ENCODE measurements at places on chromosomes 12 and 14. TPM values are rescaled to one million over a fixed set of nuclear protein-coding genes. Genes with fewer than 3 reads are reported as not detected.

- DNase-seq: no peak
These were observed 599.8 kb upstream of the TMEM132C start for GRCh38 chr12:127667131-127667685.

The SLC2A14 gene
- total RNA-seq: not detected

- no peak for DNase-seq
These were observed 191.6 kb downstream of the CRADD start for GRCh38 chr12:93868771-93869170.

The KRT72 gene
- 0.17 TPM for total RNA-seq

GRCh38 chr12:95003921-95004272 lies 400 bp upstream of the NDUFA12 start:
- DNase-seq: no peak

GRCh38 chr12:95143621-95144205 lies 70.3 kb upstream of the NR2C1 start:
- peak; percentile 96 for DNase-seq

The VRTN gene
- total RNA-seq: not detected

DNA sequence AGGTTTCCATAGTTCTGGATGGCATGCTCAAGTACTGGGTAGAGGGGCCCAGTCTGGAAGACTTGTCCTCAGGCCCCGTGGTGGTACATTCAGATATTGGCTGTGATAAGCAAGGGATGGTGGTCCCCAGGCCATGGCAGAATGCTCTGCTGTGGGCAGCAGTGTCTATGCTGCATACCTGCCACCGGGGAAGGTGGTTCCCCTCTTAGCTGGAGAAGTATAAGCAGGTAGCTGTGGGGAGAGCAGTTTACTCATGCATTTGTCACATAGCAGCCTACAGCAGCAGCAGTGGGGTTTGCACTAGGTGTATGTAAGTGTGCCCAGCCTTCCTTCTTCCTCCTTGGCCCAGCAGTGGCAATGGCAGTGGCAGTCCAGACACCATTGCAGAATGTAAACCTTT lies 69.3 kb upstream of the ADAMTS20 start:
- DNase-seq: no peak

The PRPF39 gene
- total RNA-seq: 79.7 TPM

GRCh38 chr14:68286667-68287066 lies 467.1 kb downstream of the RAD51B start:
- DNase-seq: no peak

DNA sequence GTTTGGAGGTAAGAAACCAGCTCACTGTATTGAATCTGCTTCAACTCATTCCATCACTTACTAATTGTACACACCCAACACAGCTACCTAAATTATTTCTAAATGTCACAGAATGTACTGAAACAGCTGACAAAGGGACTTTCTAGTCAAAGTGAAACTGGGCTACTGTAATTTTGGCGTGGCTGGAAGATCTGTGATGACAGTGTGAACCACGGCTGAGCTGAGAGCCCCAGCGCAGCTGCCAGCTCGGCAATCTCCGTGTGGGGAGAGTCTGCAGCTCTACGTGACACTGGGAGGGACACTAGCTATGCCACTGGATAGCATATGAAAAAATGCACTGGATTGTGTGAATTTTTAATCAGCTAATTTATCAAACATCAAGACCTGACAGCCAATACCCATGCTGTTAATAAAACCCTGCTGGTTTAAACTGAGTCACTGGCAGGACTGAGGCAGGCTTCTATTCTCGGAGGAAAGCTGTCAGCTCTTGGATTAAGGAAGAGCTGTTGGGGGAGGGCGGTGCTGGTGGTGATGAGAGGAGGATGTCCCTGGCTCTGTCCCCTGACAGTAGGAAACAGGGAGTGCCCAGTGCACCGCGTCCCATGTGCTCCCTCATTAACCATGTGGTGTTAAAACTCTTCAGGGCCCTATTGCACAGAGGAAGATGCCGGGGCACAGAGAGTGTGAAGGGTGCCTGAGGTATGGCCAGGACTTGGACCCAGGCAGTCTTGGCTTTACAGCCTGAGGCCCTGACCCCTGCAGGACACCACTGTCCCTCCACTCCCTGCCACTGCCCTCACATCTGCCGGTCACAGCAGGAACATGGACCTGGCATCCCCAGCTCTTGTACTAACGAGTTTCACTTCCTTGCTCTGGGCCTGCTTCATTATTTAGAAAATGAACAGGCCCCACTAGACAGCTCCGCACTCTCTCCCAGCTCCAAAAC lies 13.3 kb downstream of the SLC15A4 start:
- DNase-seq: no peak

The HNF1A gene
- 0.46 TPM for total RNA-seq

- DNase-seq: no peak
These were observed 34.9 kb downstream of the PDE3A start for GRCh38 chr12:20403230-20403629.

The PPFIA2 gene
- 1.5 TPM for total RNA-seq

DNA sequence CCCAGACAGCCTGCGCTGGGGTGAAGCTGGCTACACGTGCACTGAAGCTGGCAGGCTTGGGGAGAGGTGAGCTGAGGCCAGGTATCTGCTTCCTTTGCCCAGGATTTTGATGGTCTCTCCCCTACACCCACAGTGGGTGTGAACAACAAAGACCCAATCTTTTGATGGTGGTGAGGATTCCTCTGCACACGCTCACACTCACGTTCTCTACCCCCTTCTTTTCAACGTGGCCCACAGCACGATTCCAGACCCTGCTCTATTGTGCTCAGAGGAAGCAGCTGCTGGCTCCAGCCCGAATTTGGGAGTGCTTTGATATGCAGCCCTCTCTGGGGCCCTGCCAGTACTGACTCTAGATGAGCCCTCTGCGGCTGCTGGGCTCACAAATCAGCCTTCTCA lies 4.9 kb downstream of the CD9 start:
- DNase-seq: peak; percentile 83

The LRRIQ1 gene
- 33.2 TPM for total RNA-seq

- DNase-seq: no peak
These were observed 74.6 kb downstream of the MED13L start for GRCh38 chr12:116202940-116203339.

GRCh38 chr12:124188561-124189405 lies 106.1 kb upstream of the RFLNA start:
- DNase-seq: no peak

The GNS gene
- 149 TPM for total RNA-seq

DNA sequence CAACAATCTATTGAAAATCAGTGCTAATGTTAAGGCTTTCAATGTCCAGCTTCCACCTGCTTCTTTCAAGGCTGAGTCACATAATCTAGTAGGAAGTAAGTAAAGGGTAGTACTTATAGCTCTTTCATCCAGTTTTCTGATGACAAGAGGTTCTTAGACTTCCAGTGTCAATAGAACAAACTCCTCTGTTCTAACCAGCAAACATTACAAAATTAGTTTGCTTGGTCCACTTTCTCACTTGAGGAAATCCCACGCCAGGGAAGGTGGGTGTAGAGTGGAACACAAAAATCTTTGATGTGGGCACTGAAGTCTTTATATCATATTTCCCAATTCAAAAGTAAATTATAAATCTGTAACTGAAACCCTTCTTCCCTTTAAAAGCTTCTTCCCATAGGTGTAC lies 2.6 kb downstream of the NPC2 start:
- DNase-seq: peak; percentile 22

DNA sequence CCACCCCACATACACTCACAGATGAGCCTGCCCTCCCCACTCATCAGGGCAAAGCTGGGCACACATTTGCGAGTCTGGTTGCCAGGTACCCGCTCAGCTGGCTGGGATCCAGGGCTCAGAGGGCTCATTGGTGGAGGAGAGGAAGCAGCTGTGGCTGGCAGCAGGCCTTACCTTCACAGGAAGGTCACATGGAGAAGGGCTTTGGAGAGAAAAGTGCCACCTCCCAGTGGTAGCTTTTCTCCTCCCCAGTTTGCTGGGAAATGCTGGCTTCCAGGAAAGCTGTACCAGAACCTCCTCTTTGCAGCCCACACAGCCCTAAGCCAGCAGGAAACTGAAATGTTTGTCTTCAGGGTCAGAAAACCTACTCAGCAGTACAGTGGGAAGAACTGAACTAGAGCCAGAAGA lies 55.6 kb downstream of the LGMN start:
- peak; percentile 55 for DNase-seq
